ENCODE measurements at places on chromosomes 5 and 9.

DNA sequence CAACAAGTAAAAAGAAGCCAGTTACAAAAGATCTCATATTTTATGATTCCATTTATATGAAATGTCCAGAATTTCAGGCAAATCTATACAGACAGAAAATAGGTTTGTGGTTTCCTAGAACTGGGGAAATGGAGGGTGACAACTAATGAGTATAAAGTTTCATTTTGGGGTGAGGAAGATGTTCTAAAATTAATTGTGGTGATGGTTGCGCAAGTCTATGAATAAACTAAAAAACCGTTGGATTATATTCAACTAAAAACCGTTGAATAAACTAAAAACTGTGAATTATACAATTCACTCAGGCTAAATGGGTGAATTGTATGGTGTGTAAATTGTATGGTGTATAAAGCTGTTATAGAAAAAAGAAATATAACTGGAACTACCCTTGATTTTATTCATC, 47.6 kb downstream of the ADAMTS6 start:
- no peak for DNase-seq

DNA sequence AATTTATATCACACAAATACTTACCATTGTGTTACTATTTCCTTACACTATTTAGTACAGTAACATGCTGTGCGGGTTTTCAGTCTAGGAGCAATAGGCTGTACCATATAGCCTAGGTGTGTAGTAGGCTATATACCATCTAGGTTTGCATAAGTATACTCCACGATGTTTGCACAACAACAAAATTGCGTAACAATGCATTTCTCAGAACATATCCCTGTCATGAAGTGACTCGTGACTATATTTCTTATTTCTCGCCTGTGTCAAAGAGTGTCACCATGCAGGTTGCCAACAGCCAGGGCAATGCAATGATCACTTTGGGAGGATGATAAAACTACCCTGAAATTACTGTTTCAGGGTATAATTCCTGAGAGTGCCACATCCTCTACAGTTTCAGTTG, 65.6 kb upstream of the CD180 start:
- DNase-seq, result no peak

- no peak for DNase-seq
Measured at GRCh38 chr9:70152350-70152749, 106.4 kb upstream of the SMC5 start.

DNA sequence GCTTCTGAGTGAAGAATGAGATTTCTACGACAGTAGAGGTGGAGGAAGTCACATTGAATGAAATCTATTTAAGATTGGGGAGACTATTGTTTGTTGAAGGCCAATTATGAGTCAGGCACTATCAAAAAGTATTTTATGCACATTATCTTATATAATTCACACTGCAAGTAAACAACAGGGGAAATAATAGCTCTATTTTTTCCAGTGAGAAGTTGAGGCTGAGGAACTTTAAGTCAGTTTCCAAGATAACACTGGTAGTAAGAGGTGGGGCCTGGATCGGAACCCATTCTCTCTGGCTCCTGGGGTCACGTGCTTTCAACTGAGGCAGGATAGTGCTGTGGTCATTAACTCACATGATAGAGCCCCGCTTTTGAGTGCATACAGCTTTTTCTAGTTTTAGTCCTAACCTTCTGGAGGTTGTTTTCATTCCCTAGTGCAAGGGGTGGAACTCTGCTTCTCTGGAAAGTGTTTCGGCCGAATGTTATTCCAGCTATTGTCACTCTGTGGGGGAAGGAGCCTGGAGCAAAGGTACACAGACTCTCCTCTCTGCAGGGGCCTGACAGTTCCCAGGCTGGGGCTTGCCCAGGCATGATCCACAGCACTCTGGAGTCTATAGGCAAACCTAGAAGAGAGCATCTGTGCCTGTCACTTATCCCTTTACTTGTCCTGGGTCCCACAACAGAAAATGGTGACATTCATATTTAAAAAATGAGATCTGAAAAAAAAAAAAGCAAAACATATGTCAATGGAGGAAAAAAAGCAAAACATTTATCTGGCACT, 352.4 kb upstream of the ACTBL2 start:
- DNase-seq, result no peak

DNA sequence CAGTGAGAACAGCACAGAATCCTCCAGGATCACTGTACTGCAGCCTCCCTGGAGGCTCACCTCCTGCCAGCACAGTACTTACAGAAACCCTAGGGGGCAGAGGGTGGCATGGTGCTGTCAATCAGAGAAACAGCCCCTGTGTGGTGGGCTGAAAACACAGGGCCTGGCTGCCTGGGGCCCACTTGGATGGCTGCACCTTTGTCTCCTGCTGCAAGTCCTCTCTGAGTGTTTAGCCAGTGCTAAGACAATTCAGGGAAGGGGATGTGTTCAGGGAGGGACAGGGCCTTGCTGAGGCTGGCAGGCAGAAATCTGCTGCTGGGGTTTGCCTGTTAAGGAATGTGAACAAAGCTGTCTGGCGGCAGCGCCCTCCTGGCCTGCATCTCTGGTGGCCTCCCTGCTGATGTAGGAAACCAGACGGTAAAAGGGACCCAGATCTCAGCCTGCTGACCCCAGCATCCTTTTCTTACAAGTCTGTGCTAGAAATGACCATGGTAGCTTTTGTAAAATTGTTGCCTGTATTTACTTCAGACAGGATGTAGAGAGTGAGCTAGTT, 39.5 kb downstream of the PRRC2B start:
- no peak for DNase-seq

- DNase-seq, result no peak
Measured at GRCh38 chr5:159956074-159956473, 39.8 kb downstream of the ADRA1B start.

DNA sequence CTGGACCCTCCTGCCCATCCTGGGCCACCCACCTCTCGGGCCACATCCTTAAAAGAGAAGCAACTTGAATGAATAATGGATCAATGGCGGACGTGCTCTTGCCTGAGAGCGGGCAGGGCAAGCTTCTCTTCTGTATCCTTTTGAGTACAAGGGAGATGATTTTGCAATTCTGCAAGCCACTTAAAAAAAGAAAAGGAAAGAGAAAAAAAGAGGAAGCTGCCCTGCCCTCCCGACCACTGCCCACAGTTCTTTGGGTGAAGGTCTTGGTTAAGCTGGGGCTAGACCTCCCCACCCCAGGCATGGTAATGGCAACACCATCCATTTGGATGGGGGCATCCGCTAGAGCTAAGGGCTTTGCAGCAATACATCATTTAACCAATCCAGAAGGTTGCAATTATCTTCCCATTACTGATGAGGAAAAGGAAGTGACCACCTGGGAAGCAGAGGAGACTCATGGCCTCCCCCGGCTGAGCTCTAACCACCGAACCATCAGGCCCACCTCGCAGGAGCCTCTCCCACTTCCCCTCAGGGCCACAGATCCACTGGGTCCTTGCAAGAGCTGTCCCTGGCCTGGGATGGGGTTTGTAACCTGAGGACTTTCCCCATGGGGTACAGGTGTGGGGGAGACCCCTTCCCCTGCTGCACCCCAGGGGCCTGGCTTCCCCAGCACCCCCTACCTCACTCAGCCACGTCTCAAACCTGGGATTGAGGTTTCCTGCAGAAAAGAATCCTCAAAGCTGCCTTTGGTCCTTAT, 27.8 kb upstream of the LAMC3 start:
- DNase-seq, result no peak

DNA sequence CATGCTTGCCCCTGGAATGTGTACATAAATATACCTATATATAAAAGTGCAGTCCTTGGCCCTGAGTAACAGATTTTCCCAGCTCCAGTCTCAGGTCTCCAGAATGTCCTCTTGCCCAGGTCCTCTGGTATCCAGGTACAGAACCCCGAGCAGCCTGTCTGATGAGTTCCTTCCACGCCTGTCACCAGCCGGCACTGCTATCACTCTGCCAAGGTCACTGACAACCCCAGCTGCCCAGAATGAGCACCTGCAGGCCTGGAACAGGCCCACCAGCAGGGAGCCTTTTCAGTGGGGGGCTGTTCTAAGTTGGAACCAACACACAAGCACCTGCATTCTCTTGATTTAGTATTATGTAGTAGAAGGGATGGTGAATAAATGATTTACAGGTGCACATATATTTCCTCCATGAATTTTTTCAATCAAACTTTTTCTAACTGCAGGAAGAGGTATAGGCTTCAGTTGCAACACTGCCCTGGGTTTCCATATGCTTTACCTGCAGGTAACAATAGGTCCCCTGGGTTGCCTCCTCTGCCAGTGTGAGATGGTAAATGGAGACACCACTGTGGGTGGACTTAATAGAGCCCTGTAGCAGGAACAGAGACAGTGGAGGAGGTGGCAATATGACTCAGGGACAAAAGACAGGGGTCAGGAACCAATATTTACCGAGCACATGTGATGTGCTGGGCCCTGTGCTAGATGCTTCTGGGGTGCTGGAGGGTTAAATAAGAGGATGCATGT, 291.9 kb downstream of the SPOCK1 start:
- no peak for DNase-seq

DNA sequence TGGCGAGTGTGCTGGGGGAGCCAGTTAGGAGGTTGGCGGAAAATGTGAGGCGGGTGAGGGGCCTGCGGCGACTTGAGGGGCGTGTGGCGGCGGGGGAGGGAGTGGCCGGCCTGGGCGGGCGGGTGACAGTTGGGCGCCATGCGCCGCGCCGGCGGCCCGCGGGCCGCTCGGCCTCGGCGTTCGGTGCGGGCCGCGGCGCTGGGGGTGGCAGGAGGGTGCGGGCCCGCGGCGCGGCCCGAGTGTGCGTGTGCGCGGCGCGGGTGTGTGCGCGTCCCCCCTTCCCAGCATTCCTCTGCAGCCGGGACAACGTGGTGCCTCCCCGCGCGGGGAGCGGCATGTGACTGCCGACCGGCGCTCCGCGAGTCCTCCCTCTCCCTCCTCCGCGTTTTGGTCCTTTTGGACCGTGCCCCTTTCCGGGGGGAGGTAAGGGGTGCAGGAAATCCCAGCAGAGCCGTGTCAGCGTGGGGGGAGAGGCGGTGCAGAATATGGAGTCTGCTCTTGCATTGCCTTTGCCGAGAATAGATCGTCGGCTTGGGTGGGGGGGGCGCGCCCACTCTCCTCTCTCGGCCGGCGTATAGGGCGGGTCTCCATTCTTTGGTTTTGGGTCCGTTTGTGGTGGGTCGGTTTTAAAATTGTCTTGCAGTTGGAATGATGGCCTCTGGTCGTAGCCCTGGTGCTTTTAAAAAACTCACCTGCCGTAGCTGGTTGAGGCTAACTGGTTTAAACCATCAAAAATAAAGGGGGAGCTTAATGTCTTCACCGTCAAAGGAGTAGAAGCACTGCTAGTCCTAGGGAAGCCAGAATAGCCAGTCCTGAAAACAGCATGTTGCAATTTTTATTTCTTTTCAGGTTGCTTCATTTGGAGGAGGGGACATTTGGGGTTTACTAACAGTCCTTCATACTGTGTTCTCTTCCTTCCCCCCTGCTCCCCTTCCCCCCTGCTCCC, 2.0 kb downstream of the LARP1 start:
- peak; percentile 65 for DNase-seq

Data from B cell (primary cell).